ENCODE measurements at places on chromosomes 4 and X.

- no peak for DNase-seq
These were observed 892.1 kb upstream of the EPHA5 start for GRCh38 chr4:66562276-66562806.

GRCh38 chrX:84735025-84735424, 232.8 kb upstream of the HDX start:
- DNase-seq = no peak

DNA sequence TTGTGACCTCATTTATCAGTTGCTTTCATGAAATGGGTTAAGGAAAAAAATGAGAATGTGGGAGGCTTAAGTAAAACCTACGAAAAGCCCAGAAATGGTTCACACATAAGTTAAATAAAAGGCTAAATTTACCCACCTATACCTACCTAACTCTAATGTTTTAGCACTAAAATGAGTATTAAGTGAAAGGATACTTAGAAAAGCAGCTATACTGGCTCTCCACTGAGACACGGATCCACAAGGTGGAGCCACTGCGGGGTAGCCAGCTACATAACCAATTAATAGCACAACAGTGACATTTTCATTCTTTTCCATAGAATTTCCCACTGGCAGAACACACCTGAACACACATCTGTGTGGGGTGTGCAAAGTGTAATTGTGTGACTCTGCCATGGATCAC, 101.9 kb downstream of the MAML3 start:
- no peak for DNase-seq

- DNase-seq = no peak
These were observed 28.4 kb downstream of the APBB2 start for GRCh38 chr4:41185614-41186592.

- no peak for DNase-seq
These were observed 48.3 kb downstream of the CD99L2 start for GRCh38 chrX:150849996-150850720.

- DNase-seq = no peak
These were observed 34.5 kb downstream of the HTT-AS start for GRCh38 chr4:3039706-3040366.

- no peak for DNase-seq
These were observed 222.6 kb upstream of the PPARGC1A start for GRCh38 chr4:24112466-24112865.

- DNase-seq = no peak
These were observed at the start of gene C4orf46 for GRCh38 chr4:158671665-158671914. Gene C4orf46 (minus strand): TSS chr4:158671887. CDS start chr4:158671801, 86 bp downstream.

DNA sequence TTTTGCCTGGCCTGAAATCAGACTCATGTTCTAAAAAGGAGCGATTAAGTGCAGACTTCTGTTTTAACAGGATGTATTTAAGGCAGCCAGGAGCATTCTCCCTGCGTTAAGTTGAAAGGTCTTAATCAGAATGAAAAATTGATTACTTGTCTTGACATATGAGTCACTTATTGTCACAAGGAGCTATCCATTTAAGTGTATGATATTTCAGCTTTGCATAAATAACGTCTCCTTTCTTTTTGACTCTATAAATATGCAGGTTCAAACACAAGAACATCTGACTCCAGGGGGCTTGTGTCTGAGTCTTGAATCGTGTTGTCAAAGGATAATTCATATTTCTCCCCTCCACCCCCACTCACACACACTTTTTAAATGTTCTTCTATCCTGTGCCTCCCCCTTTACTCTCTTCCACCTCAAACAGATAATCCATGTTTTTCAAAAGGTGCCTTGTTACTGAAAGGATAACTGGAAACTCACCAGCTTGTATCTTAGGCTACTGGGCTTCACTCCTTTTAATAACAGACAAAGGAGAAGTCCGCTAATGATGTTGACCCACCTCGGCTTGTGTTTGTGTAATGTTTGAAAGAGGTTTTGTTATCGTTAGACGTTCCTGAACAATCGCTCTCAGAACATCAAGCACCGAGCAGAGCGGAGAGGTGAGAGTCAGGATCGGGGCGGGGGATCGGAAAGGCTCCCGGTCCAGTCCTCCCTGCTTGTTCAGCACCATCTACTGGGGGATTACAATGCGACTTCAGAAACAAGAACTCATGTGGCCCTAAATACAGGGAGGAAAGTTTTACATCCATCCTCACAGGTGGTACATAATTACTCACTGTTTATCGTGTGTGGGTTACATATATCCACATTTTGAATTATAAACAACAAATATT, 107.5 kb upstream of the RPL34 start:
- no peak for DNase-seq

DNA sequence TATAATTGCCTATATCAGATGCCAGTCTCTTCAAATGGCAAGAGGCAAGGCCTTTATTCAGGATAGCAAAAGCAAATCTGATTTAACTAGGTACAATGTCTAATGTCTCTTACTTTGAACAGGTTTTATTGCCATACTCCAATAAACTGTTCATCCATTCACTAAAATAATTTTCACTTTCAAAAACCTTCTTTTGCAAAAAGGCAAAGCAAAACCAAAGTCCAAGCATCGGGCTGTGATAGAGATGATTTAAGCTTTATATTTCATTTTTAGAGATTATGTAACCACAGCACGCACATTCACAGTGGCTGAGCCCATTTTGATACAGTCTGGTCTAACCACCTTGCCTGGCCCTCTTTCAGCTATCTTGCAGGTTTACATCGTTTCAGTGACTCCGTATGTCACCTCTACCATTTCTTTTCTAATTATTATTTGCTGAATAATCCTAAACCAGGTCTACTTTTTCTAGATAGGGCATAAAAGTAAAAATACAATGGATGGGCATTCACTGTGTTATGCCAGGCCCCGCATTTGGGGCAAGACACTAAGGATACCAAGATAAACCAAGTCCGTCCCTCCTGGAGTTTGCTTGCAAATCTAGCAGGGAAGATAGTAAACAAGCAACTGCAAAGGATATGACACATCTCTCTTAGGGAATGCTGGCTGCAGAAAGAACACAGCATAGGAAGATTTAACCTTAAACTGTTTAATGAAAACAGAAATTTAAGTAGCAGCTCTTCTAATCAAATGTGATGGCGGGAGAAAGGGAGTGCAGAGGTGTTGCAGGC, 1.8 kb downstream of the CASP3 start:
- DNase-seq = no peak

DNA sequence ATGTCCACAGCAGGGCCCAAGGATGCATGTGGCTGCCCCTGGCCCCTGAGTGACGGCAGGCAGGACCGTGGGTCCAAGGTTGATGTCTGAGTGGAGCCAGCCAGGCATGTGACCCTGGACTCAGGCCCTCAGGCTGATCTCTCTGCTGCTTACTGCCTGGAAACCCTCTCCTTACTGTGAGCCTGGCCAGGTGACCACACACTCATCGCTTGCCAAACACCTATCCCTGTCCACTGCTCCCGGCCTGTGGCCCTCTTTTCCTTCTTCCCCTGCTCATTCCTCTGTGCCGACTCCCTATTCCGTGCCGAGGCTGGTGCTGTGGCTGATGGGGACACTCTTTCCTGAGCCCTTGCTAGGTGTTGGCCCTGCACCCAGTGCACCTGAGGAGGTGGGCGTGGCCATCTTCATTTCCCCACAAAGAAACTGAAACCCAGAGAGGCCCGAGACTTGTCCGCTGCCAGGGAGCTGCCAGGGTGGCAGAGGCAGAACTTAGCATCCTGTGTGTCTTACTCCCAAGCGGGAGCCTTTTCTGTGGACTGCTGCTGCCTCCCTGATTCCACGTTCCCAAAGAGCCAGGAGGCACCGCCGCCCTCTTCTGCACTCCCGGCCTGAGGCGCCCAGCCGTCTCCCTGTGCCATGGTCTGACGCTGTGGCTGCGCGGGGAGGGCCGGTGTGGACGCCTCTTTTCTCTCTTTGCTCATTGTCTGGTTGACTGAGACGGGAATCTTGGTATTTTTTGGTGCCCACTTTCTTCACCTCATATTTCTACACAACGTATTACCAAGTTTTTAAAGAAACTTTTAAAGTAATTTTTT, 11.2 kb upstream of the RNF4 start:
- DNase-seq = no peak

DNA sequence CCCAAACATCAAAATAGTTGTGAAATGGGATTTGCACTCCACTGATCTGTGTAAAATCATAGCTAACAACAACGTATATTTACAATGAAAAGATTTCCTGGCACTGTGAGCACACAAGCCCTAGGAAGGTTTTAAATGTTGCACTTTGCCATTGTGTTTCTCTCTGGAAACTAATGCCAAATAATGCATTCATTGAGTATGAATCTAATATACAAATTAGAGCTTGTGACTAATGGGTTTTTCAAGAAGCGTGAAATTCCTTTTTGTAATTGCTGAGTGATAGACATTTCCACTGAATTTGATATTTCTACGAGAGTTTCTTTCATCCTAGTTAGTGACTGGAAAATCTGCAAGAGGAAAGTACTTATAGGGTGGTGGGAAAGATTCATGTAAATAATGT, 135.9 kb downstream of the COL25A1 start:
- no peak for DNase-seq

DNA sequence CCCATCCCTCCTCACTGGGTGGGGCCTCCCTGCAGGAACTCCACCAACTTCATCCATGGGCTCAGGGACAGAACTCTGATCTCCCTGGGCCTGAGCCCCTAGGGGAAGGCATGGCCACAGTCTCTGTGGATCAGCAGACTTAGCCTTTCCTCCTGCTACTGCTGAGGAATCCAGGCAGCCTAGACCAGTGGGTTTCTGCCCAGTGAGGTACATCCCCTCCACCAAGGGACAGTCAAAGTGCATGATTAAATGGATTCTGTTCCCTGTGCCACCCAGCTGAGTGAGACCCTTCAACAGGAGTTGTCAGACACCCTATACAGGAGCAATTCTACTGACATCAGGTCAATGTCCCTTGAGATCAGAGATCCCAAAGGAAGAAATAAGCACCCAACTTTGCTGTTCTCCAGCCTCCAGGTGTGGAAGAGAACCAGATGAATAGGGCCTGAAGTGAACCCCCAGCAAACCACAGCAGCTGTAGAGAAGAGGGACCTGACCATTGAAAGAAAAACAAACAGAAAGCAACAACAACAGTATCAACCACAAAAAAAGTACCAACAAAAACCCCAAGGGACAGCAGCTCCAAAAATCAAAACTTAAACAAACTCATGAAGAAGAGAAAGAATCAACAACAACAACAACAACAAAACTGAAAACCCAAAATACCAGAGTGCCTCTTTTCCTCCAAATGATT, 84.8 kb downstream of the CHIC1 start:
- no peak for DNase-seq

- DNase-seq = no peak
These were observed 85.1 kb upstream of the ADAD1 start for GRCh38 chr4:122293374-122294365.

DNA sequence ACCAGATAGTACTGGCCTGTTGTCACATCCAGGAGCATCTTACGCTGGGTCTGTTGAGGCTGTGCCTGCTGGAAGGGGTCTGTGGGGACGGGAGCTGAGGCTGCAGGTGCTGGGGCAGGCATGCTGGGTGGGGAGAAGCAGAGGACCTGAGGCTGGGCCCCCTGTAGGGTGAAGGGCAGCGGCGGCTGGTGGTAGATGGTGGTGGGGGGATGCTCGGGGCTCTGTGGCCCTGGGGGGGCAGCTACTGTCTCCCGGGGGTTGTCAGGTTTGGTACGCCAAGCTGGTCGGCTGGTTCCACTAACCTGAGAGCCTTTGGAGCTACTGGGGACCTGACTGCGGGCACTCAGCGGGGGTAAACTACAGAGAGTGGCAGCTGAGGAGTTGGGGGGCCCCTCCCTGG, 7.8 kb downstream of the C4orf54 start:
- no peak for DNase-seq

- DNase-seq = no peak
These were observed 6.5 kb downstream of the BBS7 start for GRCh38 chr4:121863799-121864198.

DNA sequence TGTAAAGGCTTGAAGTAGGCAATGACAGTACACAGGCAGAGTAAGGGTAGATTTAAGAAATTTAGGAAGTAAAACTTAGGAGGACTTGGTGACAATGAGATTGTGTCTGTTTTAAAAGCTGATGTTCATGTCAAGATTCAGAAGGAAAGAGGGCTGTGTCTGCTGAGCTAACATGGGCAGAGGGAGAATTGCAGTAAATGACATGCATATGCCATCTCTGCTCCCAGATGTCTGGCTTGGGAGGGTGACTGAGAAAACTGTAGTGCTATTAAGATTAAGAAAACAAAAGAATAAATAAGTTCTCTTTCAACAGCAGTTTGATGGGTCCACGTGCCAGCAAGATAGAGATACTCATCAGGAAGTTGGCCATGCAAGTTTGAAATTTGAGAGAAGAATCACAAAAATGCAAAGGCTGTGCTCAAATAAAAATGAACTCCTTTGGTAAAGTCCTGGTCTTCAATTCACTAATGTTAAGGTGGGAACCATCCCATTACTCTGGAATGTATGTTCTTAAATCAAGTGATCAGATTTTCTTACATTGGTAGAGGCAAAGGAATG, 7.2 kb downstream of the NFXL1 start:
- DNase-seq = no peak

- DNase-seq = no peak
These were observed 25.0 kb downstream of the ASMTL start for GRCh38 chrX:1427756-1428155.

- DNase-seq = no peak
These were observed 672.9 kb downstream of the ADGRL3 start for GRCh38 chr4:61872983-61873382.

GRCh38 chr4:93461541-93461940, 367.0 kb upstream of the ATOH1 start:
- DNase-seq = no peak

- DNase-seq = no peak
These were observed 40.3 kb upstream of the NFXL1 start for GRCh38 chr4:47954677-47955076.

DNA sequence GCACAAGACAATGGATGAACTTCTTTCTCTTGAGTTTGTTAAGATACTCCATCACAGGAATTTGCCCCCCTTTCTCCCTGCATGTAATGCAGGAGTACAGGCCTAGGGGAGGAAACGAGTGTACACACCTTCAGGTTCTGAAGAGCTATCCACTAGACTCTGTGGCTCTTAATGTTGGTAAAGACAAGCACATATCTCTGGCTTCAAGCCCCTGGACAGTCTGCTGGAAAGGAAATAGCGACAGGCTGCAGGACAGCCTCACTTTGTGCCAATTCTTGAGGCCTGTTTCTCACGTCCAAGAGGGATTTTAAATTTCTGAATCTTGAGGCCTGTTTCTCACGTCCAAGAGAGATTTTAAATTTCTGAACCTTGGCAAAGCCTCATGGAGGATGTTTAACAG, 87.1 kb downstream of the RLIM start:
- no peak for DNase-seq
